NCI-H1436 treated with DMSO at 0.1 percent for 48 hours (cell line): ENCODE measurements at places on chromosomes 5 and 9.

DNA sequence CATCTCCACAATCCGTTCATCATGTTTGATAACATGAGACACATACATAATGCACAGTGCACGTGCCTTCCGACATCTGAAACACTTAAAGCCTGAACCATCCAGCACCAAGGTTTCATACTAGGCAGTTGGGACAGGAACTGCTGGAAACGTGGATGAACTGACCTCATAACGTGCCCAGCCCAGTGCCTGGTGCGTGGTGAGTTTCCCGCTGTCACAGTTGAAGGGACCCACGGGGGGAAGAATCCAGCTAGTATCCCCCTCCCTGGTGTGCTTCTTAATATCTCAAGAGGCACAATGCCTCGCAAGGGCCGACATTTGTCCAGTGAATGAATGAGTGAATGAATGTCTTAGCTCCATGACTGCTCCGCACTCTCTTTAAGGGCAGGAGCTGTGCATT, 23.2 kb downstream of the BARX1 start:
- DNase-seq, result no peak

DNA sequence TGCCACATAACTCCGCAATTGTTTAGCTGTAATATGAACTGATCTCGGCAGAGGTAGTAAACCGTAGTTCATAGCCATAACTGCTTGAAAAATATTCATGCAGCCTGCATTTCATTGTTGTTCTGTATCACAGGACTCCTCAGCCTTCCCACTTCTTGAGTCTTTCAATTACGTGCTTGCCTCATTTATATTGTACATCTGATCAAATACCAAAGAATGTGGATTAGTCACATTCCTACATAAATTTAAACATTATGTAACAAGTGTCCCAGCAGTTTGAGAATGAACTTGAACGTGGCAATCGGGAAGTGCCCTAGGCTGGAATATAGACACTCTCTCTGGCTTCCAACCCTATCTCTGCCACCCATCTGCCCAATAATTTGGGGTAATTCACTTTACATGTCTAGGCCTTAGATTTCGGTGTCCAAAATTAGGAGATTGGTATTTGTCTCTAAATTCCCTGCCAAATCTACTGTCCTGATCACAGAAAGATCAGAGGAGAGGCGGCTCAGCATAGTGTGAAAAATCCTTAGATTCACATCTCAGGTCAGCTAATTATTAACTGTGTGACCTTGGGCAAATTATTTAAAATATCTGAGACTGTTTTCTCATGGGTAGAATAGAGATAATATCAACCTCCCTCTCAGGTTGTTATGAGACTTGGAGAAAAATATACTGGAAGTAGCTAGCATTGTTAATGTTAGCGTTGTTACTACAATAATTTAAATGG, 215.1 kb upstream of the RFX3 start:
- no peak for DNase-seq

DNA sequence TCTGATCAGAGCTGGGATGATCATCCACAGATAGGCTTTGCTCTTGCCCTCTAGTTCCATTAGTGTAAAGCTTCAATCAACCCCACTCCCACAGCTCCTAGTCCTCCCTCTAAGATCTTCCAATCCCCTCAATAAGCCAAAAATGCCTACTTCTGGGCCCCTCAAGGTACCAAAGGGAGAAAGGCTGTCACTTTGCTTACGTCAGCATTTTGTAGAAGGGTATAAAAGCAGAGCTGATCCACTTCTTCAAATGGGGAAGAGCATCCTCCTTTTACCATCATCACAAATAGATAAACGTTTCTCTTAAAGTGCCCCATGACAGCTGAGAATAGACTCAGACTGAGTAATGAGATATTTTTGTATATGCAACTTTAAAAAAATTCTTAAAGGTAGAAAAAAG, 13.1 kb upstream of the ADGRV1 start:
- DNase-seq, result no peak

GRCh38 chr5:42507451-42508097, 84.3 kb downstream of the GHR start:
- no peak for DNase-seq

GRCh38 chr9:111915425-111915758, 18.8 kb downstream of the UGCG start:
- no peak for DNase-seq

- DNase-seq, result no peak
Measured at GRCh38 chr9:98306384-98307145, 51.1 kb upstream of the TBC1D2 start.

DNA sequence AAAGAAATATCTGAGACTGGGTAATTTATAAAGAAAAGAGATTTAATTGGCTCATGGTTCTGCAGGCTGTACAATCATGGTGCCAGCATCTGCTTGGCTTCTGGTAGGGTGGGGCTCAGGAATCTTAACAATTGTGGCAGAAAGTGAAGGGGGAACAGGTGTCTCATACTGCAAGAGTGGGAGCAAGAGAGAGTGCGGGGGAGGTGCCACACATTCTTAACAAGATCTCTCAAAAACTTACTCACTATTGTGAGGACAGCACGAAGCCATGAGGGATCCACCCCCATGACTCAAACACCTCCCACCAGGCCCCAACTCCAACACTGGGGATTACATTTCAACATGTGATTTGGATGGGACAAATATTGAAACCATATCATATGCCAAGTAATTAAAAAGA, 70.1 kb upstream of the PANK3 start:
- DNase-seq, result no peak

- DNase-seq, result no peak
Measured at GRCh38 chr9:122392714-122393113, 21.9 kb downstream of the PTGS1 start.

- DNase-seq, result no peak
Measured at GRCh38 chr9:8879284-8879683, 1079.7 kb upstream of the DMAC1 start.

GRCh38 chr5:56575821-56576220, 239.5 kb upstream of the MAP3K1 start:
- DNase-seq, result no peak

DNA sequence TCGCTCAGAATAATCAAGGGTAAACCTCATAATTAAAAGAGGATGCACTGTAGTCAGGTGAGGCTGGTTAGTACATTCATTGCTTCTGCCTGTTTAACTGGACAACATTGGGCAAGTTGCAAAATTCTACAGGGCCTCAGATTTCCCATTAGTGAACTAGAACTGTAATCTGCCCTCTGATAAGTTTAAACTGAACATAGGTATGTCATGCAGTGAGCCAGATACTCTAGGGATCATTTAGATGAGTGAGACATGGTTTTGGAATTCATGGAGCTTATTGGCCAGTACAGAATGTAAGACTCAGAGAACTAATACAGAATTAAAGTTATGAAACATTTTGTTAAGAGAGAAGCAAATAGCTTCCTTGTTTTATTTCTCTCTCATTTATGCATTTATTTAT, 35.9 kb downstream of the RNF44 start:
- DNase-seq, result no peak

- DNase-seq, result no peak
Measured at GRCh38 chr5:27377626-27378025, 339.2 kb upstream of the CDH9 start.

DNA sequence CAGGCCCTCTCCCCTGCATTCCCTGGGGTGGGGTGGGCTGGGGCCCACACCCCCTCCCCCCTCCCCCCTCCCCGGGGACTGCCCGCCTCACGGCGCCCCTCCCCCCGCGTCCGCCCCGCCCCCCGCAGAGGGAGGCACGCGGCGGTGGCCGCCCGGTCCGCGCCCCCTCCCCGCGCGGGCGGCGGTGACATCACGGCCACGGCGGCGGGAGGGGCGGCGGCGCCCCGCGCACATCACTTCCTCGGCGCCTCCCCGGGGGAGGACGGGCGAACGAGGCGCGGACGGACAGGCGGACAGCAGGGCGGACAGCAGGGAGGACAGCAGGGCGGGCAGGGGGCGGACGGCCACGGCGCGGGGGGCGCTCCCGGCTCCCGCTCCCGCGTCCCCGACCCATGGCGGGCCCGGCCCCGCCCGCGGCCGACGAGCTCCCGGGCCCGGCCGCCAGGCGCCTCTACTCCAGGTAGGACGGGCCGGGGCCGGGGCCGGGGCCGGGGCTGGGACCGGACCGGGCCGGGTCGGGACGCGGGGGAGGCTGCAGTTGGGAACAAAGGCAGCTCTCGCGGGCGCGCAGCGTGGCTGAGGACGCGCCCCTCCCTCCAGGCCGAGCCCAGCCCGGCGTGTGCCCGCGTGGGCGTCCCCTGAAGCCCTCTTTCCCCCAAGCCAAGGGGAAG, at the start of gene GPSM1:
Gene GPSM1, plus strand, starts transcription at position 236 of the 671 bp plus-strand sequence. Its CDS starts 157 bp downstream, at position 393.
- DNase-seq, result no peak

GRCh38 chr5:153367466-153367865, 123.0 kb upstream of the GRIA1 start:
- no peak for DNase-seq

GRCh38 chr9:94703488-94704140, 22.9 kb upstream of the AOPEP start:
- DNase-seq, result no peak

GRCh38 chr9:77582525-77582924, 65.6 kb downstream of the GNA14 start:
- DNase-seq, result no peak

DNA sequence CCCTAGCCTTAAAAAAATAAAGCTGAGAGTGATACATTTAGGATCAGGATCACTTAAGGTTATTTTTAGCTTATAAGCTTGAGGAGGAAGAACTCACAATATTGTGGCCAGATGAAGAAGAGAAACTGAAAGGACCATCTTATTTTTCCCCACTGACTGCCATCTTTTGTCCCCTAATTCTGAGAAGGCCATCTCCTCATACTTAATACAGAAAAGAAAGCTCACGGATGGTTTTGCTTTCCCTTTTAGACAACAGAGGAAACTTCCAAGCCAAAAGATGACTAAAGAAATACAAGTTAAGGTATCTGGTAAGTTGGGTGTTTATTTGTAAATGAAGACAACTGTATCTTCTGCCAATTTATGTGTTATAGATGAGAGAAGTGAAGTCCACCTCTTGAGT, 36.4 kb downstream of the ERAP1 start:
- no peak for DNase-seq

- no peak for DNase-seq
Measured at GRCh38 chr5:158559643-158560042, 540.1 kb downstream of the EBF1 start.

- DNase-seq, result no peak
Measured at GRCh38 chr5:75690669-75691068, 26.6 kb downstream of the POC5 start.

DNA sequence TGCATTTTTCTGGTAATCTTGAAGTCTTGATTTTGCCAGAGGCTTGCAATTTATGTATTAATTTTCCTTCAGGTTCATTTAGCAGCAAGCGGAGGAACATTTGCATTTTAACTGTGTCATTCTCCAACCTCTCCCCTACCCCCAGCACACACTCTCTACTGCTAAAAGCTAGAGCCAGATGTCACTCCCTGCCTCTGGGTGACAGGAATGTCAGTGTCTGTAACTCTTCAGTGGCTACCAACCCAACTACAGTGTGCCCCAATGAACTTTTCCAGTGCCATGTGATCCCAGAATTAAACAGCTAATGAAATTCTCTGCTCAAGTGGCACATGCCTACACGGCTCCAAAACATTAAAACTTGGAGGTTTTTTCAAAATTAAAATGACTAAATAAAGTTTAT, 260.3 kb downstream of the GOLPH3 start:
- no peak for DNase-seq

DNA sequence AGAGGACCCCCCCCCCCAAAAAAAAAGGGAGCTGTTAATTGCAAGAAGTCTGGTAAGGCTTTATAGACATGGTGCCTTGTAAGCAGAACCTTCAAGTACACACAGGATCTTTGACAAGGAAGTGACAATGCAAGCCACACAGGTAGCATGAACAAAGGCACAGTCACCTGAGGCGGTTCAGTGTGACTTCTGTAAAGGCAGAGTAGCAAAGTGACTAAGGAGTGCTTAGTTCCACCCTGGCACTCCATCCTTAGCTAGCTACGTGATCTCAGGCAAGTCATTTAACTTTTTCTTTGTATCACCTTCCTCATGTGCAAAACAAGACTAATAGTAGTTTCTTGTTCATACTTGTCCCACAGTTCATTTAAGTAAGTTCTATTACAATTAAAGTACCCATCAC, 282.0 kb downstream of the PRELID2 start:
- no peak for DNase-seq

DNA sequence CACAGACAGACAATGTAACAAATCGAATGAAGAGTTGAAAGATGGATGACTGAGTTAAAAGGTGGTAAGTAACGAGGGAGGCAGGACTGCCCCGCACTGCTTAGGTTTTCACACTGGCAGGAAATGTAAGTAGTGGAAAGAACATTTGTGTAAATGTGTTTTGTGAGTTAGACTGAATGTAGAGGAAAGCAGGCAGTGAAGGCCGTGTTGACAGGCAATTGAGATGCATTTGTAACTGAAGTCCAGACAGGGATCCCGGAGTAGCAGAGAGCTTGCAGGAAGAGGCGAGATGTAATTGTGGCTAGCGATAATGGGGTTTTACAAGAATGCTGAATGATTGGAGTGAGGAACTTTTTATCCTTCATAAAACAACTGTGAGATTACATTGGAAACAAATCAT, 20.0 kb upstream of the SH3PXD2B start:
- DNase-seq, result no peak

DNA sequence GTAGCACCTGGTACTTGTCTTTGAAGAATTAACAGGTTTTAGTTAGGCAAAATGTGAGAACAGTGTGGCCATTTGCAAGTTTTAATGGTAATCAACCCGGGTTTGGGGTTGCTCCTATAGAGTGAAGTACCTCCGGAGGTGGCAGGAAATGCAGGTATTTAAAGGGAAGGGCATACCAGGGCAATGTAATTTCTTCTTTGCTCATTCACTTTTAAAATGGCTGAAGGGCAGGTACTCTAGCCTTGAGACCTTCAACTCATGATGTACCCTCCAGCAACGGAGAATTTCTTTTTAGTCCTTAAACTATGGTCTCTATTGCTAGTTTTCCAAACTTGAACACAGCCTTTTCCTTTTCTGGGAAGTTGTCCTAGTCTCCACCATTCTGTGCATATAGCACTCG, 1.3 kb upstream of the HSPA4 start:
- DNase-seq, result no peak

- DNase-seq, result no peak
Measured at GRCh38 chr5:124404796-124405195, 341.6 kb downstream of the ZNF608 start.

DNA sequence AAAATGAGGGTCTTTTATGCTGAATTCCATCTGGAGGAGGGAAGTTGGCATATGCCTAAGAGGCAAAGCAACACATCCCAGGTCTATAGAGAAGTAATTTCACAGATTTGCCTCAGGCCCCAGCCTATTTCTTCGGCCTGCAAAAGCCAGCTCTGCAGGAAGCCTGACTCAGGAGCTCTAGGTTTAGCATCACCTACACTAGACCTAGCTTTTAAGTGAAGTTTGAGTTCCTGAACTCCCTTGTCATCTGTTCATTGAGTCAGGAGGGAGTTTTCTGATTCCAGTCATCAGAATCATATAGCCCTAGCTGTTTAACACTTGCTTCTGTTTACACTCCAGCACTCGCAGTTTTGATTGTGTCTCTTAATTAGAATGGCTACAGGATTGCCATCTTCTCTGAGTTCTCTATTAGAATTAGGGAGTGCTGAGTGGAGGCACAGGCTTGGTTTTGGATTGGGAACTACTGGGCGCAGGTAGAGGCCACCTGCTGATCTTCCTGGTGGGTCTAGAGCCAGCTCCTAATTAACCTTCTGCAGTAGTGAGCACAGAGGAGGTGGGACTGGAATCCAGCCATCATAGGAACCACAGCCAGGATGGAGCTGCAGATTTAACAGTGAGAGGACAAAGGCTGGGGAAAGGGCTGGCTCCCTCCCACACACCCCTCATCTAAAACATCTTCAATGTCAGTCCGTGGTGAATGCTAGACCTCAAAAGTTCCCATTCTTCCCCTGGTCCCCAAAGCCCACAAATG, 179.5 kb downstream of the TRIO start:
- no peak for DNase-seq
